ENCODE measurements at places on chromosomes 5 and 9.

- peak; percentile 95 for DNase-seq
These were observed at the start of gene CDC42SE2 for GRCh38 chr5:131263648-131264450. CDC42SE2 (plus strand) TSS chr5:131264053; CDS start chr5:131359494, 95,441 bp downstream.

- no peak for DNase-seq
These were observed 8.7 kb downstream of the GRK6 start for GRCh38 chr5:177434942-177435738.

GRCh38 chr5:179438461-179438860 lies 93.2 kb upstream of the ADAMTS2 start:
- no peak for DNase-seq

GRCh38 chr9:126354887-126355770 lies 28.5 kb downstream of the MVB12B start:
- DNase-seq: no peak

DNA sequence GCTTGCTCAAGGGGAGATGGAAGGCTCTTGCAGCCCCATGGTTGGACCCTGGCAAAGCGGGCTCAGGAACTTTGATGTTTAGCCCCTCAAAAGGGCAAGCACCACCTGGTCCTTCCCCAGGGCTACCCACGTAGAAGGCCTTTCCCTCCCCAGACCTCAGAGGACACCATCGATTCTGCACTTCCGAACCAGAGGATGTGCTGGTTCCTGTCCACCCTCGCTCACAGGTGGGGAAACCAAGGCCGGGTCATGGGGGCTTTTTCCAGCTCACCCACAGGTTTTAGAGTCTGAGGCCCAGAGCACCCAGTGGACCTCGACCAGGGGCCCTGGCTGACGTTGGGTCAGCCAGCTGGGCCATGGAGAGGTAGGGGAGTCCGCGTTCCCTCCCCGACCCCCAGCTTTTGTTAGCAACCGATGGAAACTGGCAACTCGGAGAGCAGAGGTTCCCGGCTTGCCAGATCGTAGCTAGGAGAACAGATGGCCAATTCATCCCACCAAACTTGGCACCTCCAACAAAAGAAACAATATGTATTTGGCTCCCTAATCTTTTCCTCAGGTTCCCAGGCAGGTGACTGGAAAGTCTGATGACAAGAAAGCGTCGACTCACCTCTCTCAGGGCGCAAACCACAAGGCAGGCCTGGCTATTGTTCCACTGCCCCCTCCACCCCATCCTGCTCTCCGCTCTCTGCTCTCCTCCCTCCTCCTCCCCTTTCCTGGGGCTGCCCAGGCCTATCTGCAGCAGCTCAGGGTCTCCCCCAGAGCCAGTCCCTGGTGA lies 167.6 kb upstream of the SMIM23 start:
- no peak for DNase-seq

DNA sequence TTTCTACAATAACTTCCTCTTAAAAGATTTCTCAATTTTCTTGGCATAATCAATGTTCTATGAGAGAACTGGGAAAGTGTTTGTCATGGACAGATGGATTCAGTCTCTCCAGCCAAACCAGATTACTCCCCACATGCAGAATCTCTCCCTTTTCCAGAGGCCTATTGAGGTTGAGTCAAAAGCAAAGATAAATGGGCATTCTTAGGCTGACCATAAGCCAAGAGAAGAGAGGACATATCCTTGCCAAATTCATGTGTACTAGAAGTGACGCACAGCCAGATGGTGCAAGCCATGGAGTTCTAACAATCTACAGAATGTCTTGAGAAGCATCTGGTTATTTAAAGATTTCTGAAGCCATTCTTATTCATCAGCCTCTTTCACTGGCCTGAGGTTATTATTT lies 2115.0 kb downstream of the MAT2B start:
- no peak for DNase-seq

DNA sequence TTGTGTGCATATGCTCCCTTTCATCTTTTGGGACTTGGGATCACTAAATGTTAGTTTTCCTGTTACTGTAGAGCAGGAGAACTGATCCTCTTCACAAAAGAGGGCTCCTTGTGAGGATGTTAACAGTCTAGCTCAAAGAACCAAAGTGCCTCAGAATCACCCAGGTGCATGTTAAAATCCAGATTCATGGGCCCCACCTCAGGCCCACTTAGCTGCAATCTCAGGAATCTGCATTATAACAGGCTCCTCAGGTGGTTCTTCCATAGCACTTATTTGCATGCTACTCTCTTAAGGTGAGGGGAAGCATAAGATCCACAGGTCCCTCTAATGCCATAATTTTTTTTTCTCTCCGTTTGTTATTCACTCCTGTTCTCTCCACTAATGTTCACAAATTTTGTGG lies 14.8 kb upstream of the MEF2C start:
- no peak for DNase-seq

- DNase-seq: no peak
These were observed 84.7 kb upstream of the SLIT3 start for GRCh38 chr5:169385636-169386035.

DNA sequence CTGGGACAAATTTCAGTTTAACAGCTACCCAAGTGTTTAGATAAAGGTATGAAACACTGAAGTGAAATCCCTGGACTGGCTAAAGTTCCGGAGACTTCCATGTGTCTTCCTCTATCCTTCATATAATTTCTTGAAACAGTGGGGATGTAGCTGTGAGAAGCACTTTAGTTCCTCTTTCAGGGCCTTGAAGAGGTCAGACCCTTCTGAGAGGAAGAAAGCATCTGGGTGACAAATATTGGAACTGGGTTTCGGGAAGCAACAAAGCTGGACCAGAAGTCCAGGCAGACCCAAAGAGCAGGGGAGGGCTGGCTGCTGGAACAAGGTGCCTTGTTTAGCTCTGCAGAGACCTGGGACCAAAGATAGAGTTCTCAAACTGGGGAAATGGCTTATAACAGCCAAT lies 75.4 kb upstream of the ZFAND5 start:
- no peak for DNase-seq

DNA sequence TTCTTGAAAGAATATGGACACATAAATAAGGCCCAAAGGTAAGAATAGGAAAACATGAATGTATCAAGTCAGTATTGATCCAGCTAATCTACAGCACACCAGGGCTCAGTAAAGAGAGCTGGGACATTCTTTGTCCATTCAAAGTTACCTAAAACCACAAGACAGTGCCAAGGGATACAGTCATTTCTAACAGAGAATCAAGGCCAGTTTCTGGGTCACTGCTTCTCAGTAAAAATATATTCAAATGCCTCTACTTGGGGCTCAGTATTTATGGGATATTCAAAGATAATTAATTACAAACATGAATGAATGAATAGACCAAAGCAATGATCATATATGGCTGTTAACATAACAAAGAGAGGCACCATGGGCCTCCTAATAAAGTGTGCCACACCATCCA lies 34.9 kb downstream of the MTMR12 start:
- DNase-seq: peak; percentile 44

DNA sequence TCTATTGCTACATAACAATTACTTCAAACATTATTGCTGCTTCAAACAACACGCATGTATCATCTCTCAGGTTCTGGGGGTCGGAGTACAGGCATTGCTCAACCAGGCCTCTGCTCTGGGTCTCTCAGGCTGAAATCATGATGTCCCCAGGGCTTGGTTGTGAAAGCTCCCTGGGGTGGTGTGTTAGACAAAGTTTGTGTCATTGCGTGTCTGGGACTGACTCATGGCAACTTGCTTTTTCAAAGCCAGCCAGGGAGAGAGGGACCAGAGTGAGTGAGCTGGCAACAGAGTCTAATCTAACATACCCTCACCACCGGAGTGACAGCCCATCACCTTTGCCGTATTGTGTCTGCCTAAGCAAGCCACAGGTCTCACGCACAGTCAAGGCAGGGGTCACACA lies 259.2 kb upstream of the NFIL3 start:
- no peak for DNase-seq
